Lung microvascular endothelial cell (primary cell): ENCODE measurements at places on chromosomes 2 and 18.
A peak's percentile ranks its signal among the peaks of the same experiment; 100 is the strongest.

DNA sequence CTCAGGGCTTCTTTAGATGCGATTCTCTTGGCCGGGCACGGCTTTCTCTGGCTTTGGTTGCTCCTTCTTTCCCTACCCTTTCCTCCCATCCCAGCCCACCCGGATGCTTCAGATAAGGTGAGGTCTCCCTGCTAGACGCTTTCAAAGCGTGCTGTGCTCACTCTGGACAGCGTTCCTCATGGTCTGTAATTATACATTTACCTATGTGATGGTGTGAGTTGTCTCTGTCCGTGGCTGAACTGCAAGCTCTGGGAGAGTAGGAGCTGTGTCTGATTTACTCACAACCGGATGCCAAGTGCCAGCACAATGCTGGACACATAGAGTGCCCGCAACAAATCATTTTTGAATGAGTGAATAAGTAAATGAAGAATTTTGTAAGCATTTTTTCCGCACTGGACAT is 26.8 kb upstream of the PNPT1 start:
- no peak for DNase-seq

DNA sequence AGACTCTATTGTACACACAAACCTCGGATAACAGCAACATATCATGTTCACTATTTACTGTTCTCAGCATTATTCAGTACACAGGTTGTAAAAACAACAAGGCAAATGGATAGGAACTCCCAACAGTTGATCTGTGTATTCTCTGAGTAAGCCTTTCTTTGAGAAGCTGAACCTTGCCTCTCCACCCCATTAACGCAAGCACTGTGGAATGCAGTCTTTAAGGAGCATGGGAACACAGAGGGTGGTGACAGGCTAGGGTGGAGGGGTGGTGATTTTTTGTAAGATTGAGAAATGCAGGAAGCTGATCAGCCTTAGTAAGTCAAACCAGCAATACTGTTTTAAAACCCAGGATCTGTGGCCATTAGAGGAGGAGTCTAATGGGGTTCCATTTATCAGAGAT is 19.6 kb upstream of the SERPINB11 start:
- peak; percentile 14 for DNase-seq

- no peak for DNase-seq
These were observed 41.9 kb downstream of the MAIP1 start for GRCh38 chr2:199997296-199997695.

- DNase-seq, result no peak
These were observed 345.0 kb downstream of the NCKAP5 start for GRCh38 chr2:133223226-133223625.

- no peak for DNase-seq
These were observed 4.8 kb upstream of the ASXL3 start for GRCh38 chr18:33573193-33573592.

GRCh38 chr2:234479465-234479864 is 17.4 kb downstream of the ARL4C start:
- DNase-seq, result no peak

DNA sequence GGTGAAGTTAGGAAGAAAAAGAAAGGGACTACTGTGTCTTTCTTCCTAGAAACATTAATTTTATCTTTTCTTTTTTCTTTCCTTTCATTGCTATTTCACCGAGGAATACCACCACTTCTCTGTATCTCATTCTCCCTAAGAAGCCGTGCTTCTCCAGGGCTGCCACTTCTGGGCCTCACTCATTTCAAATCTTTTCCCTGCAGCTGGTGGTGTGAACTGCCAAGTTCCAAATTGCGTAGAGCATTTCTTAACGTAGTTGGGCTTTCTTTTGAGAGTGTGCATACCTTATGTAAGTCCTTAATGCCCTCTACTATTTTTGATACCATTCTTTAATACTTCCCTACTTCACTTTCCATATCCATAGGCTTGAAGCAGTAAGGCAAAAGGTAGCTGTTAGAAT is 66.7 kb upstream of the CYP1B1 start:
- DNase-seq, result no peak

GRCh38 chr2:24076849-24077534 is 866 bp upstream of the SF3B6 start:
- peak; percentile 21 for DNase-seq

- no peak for DNase-seq
These were observed 38.7 kb upstream of the ANXA4 start for GRCh38 chr2:69703189-69703588.

DNA sequence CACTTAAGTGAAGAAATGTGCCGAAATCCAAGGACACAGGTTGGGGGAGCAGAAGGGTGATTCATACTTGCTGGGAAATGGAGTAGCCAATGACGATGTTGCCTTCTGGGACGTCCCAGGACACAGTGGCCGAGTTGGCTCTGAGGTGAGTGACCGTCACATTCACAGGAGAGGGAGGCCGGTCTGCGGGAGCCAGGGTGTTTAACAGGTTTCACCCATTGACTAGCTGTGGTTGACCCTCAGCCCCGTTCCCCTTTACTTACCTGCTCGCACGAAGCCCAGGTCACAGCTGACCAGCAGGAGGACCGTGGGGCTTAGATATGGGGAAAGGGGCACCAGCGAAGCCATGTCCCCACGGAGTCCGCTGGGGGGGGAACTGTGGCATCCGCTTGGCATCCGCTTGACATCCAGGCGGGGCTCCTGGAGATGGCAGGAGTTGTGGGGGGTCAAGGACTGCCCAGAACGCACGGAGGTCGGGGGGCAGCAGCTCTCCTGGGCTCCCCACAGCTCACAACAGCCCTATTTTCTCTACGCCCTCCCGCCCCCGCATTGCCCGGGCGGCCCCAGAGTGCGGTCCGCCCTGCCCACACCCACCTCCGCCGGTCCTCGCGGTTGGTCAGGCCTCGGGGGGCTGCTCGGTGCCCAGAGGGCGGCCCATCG is 586 bp downstream of the FNDC4 start:
- peak; percentile 50 for DNase-seq

- no peak for DNase-seq
These were observed 901.0 kb downstream of the TSN start for GRCh38 chr2:122656403-122656802.

DNA sequence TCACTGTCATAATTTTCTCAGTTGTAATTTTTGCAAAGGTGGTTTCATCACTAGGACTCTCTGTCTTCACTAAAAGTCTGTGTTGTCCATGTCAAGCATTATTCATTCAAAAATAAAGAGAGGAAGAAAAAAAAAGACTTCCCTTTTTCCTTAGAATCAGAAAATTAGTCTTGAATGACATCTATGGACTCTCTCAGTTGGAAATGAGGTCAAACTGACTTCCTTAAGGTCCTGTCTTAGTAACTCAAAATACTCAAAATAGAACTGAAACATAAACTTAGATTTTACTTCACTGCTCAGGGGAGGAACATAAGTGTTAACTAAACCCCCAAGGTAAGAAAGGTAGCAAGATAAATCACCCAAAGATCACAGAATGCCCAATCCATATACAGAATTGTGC is 2.2 kb upstream of the ZNF407 start:
- DNase-seq, result no peak

DNA sequence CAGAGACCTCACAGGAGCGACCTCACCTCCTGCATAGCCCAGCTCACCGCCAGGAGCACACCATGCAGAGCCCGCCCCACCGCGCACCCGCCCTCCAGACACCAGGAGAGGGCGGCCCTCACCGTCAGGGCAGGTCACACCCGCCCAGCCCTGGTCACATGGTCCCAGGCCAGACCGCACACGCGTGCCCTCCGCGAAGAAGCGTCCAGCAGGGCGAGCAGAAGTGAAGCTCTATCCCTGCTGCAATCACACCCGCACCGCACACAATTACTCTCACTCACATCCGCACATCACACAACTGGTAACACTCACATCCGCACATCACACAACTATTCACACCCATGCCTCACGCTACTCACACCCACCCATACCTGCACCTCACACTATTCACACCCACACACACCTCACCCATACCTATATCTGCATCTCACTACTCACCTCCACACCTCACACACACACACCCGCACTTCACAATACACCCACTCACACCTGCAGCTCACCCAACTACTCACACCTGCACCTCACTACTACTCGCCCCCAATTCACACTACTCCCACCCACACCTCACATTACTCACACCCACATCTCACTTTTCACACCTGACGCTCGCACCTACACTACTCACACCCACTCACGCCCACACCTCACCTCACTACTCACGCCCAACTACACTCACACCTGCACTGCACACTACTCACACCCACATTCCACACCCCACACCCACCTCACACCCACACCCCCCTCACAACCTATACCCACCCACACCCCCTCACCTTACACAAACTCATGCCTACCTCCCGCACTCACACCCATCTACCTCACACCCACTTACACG is 242.0 kb downstream of the HDAC4 start:
- DNase-seq, result no peak

DNA sequence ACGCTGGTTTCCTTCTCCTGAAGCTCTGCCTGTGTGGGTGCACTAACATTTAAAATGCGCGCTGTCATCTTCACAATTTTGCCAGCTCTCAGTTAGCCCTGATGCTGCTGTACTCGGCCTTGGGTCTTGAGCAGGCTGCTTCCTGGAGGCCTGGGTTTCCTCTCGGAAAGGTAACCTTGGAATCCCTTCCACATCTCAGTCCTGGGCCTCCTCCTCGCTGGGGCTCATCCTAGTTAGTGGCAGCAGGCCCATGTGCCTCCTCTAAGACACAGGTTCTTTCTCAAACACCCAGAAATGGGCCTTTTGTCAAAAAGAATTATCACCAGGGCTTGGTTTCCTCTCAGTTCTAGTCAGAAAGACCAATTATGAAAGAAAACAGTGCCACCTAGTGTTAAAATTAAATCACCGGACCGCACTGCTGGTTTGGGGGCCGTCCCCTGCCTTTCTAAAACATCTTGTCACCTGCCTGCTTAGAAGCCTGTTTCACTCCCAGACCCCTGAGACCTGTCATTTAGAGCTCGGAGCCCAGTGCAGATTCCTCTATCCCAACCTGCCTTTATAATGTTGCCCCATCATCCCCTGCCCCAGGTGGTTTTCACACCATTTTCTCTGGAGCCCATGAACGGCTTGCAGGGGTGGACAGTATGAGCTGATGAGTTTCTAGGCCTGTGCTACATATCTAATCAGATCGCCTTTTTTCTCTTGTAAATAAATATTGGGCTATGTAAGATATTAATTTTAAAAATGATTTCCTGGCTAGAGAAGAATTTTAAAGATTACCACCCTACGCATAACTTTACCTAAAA is 42.4 kb downstream of the HK2 start:
- peak; percentile 56 for DNase-seq

DNA sequence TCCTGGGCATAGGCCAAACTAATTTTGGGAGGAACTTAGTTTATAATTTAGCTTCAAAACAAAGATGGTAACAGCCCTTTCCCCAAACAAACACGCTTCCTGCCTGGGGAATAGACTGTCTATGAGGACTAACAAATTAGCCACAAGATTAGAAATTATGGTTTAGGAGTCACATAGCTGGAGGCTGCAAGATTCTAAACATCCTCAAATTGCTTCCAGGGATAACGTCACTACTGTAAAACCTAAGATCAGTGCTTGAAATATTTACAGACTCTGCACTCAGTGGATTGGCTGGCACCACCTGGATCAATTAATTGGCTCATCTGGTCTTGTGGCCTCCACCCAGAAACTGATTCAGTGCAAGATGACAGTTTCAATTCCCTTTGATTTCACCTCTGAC is 118.0 kb upstream of the TACR1 start:
- no peak for DNase-seq

DNA sequence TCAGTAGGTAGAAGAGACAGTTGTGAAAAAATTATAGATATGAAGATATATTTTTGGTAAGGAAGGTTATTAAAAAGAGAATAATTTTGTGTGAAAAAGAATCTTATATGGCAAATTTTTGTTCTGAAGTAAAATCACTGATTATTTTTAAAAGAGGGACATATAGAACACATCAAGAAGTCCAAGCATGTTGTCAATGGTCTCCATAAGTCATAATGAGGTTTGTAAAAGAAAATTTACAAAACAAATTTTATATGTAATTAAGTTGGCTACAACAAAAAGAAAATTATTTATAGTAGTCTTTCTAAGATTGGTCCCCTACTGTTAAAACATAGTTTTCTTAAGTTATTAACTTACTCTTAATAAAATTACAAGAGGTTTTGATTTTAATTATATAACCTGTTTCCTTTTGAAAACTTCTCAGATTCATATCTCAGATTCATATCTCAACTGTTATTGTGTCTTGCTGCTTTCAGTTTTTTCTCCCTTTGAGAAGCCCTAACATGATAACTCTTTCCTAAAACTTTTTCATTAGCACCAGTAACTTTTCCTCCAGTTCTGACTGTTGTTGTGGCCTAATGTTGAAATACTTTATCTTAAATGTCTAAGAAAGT is 81.2 kb downstream of the SH3YL1 start:
- no peak for DNase-seq

DNA sequence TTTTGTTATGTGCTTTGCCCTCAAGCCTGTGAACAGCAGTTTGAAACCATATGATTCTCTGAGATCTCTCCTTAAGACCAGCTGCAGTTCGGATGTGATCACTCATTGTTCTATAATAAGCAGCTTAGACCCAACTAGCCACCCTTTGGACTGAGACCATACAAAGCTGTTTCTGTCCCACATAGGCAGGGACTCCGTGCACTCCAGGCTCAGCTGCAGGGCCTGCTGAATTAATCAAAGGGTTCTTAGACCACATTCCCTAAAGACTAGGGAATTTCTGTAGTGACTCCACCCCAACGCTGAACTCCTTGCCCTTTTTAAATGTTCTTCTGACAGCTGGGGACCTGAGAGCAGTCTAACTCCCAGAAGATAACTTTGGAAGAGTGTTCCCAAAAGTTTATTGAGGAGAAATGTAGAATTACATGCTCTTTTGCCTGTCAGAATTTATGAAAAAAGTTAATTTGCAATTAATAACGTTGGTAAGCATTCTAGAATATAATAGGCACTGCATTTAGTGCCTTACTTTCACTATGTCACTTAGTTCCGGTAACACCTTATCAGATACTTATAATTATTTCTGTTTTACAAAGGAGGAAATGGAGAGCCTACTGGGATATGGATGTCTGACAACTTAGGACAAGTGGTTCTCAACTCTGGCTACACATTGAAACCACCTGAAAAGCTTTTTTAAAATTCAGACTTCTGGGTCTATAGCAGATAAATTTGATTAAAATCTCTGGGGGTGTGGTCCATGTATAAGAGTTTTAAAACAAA is 42.3 kb downstream of the GULP1 start:
- DNase-seq, result no peak
